ENCODE measurements at places on chromosomes 1 and 21.

DNA sequence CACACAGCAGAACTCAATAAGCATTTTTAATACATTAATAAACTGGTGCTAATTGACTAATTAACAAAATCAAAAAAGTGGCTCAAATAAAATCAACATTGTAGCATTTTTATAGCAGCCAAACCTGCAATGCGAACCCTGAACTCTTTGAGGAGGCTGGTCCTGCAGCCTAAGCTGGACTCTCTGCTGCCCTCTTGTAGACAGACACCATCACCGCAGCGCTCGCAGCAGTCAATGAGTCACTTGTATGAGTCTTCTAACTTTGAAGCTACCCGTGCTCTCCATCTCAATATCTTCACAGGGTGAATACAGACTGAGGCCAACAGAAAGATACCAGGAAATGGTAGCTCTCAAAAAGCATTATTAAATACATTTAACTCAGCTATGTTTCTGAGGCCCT is 9.7 kb upstream of the KRTAP7-1 start:
- no peak for DNase-seq
- H3K27ac ChIP-seq, result no peak overlapping the region
- no peaks in the 10 kb centered on the region for H3K4me1 ChIP-seq

GRCh38 chr1:231964961-231965360 is 338.4 kb downstream of the DISC1 start:
- H3K4me3 ChIP-seq, result no peak overlapping the region
- no peaks in the 10 kb centered on the region for H3K27me3 ChIP-seq
- H3K27ac ChIP-seq, result no peak overlapping the region
- H3K36me3 ChIP-seq, result peaks cover 6% of the 10 kb centered on the region

GRCh38 chr1:42797979-42798378 is 13.2 kb downstream of the TMEM269 start:
- H3K27me3 ChIP-seq, result no peaks in the 10 kb centered on the region
- no peaks in the 10 kb centered on the region for H3K4me1 ChIP-seq
- no peak overlapping the region for H3K4me3 ChIP-seq
- H3K36me3 ChIP-seq, result no peaks in the 10 kb centered on the region

- no peak for DNase-seq
- peak within 1 kb of the TSS; percentile 87 for H3K27ac ChIP-seq
- H3K27me3 ChIP-seq, result no peaks in the 10 kb centered on the region
- H3K4me3 ChIP-seq, result peak within 1 kb of the TSS; percentile 88
- peaks cover 64% of the 10 kb centered on the region for H3K4me1 ChIP-seq
- peaks cover 13% of the 10 kb centered on the region for H3K36me3 ChIP-seq
These were observed at the start of gene SAMSN1 for GRCh38 chr21:14545906-14546480. SAMSN1 (minus strand) TSS chr21:14546315; CDS start chr21:14546261, 54 bp downstream.

GRCh38 chr1:159712080-159712479 is 2.3 kb downstream of the CRP start:
- H3K27me3 ChIP-seq, result peaks cover 8% of the 10 kb centered on the region
- H3K4me3 ChIP-seq, result no peak overlapping the region
- no peaks in the 10 kb centered on the region for H3K4me1 ChIP-seq
- no peak for DNase-seq

DNA sequence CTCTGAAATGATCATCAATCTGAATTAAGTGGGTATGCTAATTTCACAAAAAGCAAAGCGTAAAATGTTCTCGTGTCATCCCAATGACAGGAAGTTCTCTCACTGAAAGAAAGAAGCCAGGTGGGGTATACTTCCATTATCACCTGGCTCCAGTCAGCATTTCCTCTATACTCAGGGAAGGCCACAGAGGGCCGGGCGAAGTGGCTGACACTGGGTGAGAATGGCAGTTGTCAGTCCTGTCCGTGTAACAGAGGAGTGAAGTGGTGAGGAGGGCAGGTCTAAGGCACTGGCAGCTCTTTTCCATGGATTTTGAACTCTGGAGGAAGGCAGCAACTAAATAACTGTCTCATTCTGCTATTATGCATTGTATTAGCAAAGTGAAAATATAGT is 60.4 kb downstream of the CAPN2 start:
- no peak overlapping the region for H3K27ac ChIP-seq
- peaks cover 73% of the 10 kb centered on the region for H3K36me3 ChIP-seq
- H3K4me1 ChIP-seq, result peaks cover 27% of the 10 kb centered on the region

DNA sequence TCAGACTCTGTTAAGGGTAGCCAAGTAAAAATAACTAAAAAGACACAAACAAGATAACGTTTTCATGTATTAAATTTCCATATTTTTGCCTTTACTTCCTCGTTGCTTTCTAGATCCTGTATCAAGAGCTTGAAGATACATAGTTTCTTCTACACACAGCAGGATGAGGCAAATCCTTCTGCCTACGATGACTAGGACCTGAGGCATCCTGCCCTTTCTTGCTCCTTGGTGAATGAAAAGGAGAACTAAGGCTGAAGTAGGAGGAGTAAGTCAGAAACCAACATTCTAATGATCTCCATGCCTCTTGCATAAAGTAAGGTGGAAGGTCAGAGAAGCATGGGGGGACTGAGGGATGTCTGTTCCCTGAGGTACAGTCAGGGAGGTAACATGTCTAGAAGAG is 102.6 kb downstream of the GPATCH2 start:
- H3K27ac ChIP-seq, result no peak overlapping the region
- H3K4me3 ChIP-seq, result no peak overlapping the region
- H3K36me3 ChIP-seq, result peaks cover 2% of the 10 kb centered on the region

Data from activated B cell treated with CpG ODN at 0.5 μM for 24 hours (primary cell).